ENCODE measurements at places on chromosomes 7 and 10.

- DNase-seq = no peak
Measured at GRCh38 chr10:76497666-76498065, 1066.2 kb downstream of the LRMDA start.

- DNase-seq = no peak
Measured at GRCh38 chr7:33799766-33800165, 105.6 kb upstream of the BMPER start.

GRCh38 chr10:78659598-78659967 lies 409.2 kb upstream of the ZMIZ1 start:
- DNase-seq = no peak

DNA sequence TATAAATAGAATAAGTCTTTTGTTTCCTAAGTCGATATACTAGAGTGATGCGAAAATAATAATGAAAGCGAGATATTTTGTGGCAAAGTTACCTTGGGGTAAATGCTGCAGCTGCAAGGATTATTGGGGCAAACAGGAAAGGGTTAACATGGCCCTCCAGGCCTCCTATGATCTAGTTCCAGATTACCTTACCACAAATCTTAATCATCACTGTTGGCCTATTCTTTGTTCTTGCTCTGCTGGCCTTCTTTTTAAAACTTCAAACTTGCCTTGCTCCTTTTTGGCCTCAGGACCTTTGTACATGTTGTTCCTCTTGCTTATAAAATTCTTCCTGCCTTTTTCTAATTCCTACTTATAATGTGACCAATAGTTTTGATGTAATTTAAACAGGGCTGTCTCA lies 81.5 kb downstream of the SEMA3C start:
- DNase-seq = no peak

DNA sequence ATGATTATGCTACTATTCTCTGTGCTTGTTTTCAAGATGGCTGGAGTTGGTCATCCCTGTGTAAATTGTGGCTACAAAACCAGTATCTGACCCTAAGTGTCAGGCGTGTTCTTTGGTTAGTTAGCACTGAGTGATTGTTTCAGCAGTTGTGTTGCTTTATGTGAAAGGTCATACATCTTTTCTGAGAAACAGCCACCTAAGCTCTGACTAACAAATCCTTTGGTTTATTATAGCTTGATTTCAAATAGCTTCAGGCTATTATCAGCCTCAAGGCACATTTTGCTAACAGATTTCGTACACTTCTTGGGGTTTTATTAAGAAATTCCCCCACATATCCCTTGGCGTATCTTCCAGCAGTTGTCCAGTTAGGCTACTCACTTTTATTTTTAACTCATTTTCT lies 4.8 kb upstream of the ADRB1 start:
- DNase-seq = no peak

DNA sequence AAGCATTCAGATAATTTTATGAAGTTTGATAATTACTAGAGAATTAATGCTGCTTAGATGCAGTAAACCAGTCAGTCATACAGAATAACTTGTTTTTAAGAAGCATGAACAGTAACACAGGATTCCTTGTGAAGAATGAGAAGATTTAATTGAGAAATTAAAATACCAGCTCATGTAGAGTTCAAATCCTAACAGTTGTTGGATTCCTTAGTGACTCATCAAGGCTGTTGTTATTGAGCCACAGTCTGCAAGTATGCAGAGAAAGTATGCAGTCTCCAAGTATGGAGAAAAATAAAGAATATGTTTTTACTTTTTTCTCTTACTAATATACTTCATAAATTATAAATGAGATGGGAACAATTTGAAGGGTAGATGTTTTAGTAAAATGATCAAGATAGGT lies 30.2 kb upstream of the CYP26C1 start:
- no peak for DNase-seq

DNA sequence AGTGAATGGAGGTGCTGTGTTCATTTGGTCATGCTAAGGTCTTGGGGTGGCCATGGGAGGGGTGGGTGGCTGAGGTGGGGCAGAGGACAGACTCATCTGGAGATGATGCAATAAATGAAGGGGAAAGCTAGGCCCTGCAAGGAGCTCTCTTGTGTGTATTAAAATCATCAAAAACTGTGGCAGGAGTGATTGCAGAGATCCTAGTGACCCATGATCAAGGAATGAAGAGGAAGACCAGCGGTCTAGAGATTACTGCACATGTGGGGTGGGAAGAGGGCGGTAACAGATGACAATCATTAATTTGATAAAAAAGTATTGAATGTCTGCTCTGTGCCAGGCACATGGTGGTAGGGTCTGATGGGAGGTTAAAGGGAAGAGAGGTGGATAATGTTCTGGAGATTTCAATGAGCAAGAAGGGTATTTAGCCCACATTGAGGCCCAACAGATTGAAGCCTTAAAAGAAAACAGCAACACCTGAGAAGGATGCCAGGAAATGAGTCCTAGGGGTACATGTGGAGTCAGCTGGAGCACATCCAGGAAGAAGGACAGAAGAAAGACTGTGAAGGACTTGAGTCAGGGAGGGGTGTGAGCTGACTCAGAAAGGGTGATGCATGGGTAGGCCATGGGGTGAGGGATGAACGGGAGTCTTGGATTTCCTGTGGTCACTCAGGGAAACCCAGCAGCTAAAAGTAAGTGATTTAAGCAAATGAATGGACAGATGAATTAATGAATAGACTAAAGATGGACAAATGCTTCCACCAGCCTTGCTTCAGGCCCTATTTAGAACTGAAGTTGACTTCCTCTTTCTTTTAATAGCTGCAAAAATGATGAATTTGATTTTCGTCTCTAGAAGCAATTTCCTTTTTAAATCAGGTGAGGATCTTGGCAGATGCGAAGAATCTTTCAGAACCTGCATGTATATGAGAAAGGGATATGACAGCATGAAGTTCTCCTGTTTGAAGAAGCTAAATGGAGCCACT lies 83.1 kb upstream of the IGFBP3 start:
- DNase-seq = no peak

GRCh38 chr7:63071920-63072319 lies 926.7 kb upstream of the ZNF722 start:
- no peak for DNase-seq

GRCh38 chr7:116561697-116562483 lies 37.1 kb downstream of the CAV1 start:
- no peak for DNase-seq

DNA sequence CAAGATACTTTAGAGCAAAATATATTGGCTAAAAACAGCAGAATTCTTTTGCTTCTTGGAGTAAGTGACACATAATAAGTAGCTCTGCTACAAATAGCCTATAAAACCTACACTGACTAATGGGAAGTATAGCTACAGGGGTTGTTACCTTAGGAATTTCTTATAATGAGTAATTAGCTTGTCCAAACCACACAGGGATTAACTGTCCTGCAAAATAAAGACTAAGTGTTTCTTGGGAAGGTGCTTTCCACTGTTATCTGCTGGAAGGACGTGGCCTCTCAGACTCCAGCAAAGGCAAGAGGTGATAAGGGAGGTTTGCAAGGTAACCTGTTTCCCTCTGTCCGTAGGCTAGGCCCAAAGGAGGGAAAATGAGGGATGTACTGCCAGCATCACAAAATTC lies 302.4 kb downstream of the DOCK4 start:
- DNase-seq = no peak

DNA sequence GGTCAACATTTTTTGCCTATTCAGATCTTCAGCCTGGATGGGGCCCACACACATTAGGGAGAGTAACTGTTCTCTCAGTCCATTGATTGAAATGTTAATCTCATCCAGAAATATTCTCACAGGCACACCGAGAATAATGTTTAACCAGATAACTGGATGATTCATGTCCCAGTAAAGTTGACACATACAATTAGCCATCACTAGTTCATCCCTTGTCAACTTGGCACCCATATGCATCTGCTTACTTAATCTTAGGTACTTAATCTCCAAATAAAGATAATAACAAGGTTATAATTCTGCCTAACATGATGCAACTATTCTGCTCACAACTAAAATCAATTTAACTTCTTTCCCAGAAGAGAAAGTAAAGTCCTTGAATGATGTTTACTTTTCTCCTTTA lies 502.6 kb downstream of the ADRA2A start:
- DNase-seq = no peak

GRCh38 chr7:4738711-4739527 lies 36.5 kb upstream of the AP5Z1 start:
- no peak for DNase-seq

DNA sequence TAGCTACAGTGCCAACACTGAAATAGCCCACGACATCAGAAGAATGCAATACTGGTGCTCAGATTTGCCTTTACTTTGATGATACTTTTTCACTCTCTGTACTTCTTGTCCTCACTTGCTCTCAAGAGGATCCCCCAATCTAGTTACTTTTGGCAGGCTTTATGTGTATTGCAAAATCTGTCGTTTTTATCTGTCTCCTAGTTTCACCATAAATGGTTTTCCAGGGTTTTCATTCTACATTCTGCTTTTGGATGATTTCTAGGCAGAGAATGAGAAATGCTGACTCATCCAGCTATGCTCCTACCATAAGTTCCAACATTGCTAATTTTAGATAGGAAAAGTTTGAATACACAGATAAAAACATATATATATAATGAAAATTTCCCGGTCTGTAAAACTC lies 659.5 kb upstream of the NRG3 start:
- DNase-seq = no peak

DNA sequence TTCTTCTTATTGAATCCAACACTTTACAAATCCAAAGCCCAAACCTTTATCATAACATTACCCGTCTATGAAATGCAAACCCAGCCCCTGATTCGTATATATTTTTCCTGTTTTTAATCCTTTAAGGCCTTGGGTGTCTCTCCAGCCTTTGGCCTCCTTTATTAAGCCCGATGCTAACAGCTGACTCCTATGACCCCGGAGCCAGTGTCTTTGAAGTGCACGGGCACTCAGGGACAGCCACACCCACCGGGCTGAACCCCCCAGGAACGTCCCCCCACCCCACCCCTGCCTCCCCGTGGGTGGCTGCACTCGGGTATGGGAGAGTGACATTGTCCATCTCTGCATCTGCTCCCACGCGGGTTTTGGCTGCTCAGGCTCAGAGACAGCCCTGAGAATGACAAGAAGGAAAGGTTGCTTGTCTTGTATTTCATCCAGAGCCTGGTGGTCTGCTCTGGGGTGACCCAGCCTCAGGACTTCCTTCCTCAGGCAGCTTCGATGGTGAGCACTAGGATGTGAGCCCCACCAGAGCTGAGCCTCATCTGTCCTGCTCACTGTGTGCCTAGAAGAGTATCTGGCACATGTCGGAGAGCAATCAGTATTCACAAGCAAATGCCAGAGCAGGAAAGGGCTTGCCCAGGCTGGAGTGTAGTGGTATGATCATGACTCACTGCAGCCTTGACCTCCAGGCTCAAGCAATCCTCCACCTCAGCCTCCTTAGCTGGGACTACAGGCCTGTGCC lies 210.4 kb downstream of the SKIDA1 start:
- no peak for DNase-seq

DNA sequence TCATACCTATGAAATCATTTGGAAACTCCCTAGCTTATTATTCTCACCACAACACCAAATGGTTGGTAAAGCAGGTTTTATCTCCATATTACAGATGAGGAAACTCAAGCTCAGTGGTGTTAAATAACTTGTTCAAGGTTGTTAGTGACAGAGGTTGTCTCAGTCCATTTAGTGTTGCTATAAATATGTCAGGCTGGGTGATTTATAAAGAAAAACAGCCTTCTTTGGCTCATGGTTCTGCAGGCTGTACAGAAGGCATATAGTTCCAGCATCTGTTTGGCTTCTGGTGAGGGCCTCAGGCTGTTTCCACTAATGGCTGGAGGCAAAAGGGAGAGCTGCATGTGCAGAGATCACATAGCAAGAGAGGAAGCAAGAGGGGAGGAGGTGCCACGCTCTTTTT lies 96.6 kb downstream of the ZNF438 start:
- no peak for DNase-seq

GRCh38 chr10:51694086-51694768 lies 5.2 kb downstream of the CSTF2T start:
- no peak for DNase-seq

DNA sequence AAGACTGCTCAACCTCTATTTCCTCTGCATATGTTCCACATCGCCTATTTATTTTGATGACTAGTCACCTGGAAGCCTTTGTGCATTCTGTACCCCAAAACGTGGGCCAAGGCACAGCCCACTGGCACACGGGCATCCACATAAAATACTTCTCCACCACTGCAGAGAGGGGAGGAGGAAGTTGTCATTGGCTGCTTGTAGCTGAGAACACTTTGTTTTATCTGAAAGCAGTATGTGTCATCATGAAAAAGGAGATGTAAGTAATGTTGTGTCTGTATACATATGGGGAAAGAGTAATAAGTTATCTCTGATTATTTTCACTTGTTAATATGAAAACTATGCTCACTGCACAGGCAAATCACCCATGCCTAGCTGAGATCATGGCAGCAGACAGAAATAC lies 48.2 kb upstream of the AMPH start:
- no peak for DNase-seq

DNA sequence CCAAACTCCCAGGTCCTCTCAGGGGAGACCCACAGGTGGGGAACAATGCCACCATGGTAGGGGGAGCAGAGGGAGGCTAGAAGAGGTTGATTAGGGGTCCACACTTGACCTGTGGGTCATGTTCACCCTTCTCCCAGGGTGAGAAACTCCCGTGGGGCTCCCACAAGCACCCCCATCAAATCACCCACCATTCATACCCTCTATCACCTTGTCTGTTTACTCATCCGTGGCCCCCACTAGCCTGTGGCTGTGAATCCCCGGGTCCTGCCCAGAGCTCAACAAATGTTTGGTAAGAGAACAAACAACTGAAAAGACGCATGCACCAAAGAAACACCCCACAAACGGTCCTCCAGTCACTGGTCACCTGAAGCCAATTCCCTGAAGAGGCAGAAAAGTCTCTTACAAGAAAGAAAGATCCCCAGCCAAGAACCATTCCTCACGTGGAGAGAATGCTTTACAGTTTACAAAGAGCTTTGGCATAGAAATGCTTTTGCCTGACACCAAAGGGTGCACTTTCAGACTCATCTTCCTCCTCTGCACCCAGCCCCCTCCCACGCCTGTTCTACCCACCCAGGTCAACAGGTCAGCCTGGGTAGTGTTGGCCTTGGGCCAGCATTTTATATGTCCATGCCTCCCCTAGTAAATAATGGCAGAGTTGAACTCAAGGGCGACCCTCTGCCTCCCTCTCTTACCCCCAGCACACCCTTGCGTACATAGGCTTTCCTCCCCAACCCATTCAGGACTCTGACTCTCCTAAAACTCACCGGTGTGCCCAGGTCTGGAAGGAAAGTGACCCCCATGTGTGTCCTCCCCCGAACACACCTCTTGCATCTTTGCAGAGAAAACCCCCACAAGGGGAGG lies 1.9 kb downstream of the ZCCHC24 start:
- DNase-seq = no peak

DNA sequence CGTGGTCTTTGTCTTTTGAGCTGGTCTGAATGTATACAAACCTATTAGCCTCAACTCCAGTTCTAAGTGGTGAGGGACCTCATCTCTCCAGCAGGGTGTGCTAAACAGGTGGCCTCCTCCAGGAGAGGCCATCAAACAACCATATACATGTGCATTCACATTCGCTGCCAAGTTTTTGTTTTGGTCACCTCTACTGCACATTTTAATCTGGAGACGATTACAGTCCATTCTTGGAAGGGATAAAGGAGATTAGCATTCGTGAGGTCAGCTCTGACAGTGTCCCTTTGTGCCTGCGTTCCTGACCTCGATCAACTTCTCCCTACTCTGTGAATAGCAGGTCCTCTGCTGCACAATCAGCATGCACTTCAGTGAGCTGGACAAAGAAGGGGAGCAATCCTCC lies 60.8 kb downstream of the RHOBTB1 start:
- peak; percentile 36 for DNase-seq

GRCh38 chr10:95501203-95502094 lies 59.7 kb downstream of the SORBS1 start:
- DNase-seq = peak; percentile 91

- DNase-seq = no peak
Measured at GRCh38 chr10:9254353-9254752, 1199.9 kb downstream of the GATA3 start.

All from NCI-H146 (cell line).